ENCODE measurements at places on chromosomes 16 and 17.

GRCh38 chr17:18238299-18238698, 12.9 kb downstream of the LLGL1 start:
- no peak for DNase-seq
- no peaks in the 10 kb centered on the region for H3K36me3 ChIP-seq
- no peak overlapping the region for H3K4me3 ChIP-seq
- no peaks in the 10 kb centered on the region for H3K4me1 ChIP-seq
- no peak overlapping the region for H3K27ac ChIP-seq

DNA sequence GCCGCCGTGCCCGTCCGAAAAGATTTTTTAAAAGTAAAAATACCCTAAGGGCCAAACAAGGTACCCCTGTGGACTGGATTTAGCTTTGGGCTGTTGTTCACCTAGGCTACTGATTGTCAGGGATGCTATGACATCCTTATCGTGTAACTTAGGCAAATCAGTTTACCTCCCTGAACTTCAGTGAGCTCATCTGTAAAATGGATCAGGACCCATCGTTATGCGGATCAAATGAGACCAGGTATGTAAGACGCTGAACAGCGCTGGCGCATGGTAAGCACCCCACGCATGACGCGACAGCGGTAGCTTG, 658 bp upstream of the ZNF771 start:
- peaks cover 26% of the 10 kb centered on the region for H3K4me1 ChIP-seq
- no peaks in the 10 kb centered on the region for H3K27me3 ChIP-seq
- H3K36me3 ChIP-seq: 0 out of 2 replicates have a peak, but pooled peaks cover 2% of the 10 kb centered on the region
- no peak for DNase-seq

DNA sequence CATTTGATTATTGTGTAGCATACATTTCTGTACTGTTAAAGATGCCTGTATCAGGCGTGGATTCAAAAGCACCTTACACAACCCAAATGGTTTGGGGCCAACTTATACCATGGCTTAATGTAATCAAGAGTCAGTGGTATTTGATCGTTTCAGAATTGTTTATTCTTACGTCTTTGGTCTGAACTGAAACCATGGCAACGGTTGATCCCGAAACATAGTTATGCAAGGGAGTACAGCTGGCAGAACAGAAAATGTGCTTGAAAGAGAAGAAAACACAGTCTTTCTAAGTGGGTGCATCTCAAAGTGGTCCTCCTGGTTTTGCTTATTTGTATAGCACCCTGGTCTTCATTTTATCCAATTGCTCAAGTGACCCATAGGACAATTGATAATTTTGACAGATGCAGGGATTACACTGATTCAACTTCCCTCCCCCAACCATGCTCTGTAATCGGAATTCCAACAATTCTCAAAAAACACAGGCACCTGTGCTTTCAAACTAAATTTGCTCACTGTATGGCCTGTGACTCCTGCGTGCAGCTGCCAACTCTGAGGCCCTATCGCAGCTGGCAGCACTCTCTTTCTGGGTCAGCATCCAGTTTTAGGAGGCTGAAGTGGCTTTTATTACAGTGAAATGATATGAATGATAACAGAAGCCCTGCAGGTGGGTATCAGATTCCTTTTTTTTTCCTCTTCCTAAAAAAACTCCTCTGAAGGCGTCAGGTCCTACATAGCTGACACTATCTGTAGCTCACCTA, 77.0 kb upstream of the AXIN2 start:
- H3K4me3 ChIP-seq: no peak overlapping the region
- no peak for DNase-seq
- no peak overlapping the region for H3K27ac ChIP-seq
- peaks cover 5% of the 10 kb centered on the region for H3K4me1 ChIP-seq
- no peaks in the 10 kb centered on the region for H3K36me3 ChIP-seq
- no peaks in the 10 kb centered on the region for H3K27me3 ChIP-seq

DNA sequence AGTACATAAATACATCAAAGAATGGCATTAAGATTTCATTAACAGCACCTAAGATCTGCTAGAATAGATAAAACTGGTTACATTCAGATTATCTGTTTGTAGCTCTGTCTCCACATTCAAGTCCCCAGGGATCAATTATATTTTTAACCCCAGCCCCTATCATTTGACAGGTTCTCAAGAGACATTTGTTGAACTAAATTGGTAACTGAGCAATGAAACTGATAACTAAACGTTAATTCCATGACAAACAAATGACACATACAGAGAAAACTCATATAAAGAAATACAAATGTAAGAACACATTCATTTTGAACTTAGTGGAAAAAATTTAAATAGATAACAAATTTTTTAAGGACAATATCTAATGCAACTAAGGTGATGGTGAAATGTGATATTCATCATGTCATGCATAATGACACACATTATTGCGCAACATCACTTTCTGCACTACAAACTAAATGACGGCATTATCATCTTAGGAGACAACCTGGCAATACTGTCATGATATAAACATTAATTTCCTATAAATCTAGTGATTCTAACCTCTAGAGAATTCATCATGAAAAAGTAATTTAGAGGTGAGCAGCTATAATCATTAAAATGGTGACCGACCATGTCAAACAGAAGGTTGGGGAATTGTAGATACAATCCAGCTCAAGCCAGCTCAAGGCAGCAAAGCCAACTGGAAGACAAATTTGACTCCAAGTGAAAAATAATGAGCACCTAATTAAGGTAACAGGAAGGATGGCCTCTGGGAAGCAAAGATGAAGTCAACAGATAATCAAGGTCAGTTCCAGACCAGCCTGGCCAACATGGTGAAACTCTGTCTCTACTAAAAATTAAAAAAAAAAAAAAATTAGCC, 9.5 kb downstream of the ARHGAP17 start:
- no peak overlapping the region for H3K27ac ChIP-seq
- no peak overlapping the region for H3K4me3 ChIP-seq
- H3K4me1 ChIP-seq: no peaks in the 10 kb centered on the region
- H3K27me3 ChIP-seq: no peaks in the 10 kb centered on the region

DNA sequence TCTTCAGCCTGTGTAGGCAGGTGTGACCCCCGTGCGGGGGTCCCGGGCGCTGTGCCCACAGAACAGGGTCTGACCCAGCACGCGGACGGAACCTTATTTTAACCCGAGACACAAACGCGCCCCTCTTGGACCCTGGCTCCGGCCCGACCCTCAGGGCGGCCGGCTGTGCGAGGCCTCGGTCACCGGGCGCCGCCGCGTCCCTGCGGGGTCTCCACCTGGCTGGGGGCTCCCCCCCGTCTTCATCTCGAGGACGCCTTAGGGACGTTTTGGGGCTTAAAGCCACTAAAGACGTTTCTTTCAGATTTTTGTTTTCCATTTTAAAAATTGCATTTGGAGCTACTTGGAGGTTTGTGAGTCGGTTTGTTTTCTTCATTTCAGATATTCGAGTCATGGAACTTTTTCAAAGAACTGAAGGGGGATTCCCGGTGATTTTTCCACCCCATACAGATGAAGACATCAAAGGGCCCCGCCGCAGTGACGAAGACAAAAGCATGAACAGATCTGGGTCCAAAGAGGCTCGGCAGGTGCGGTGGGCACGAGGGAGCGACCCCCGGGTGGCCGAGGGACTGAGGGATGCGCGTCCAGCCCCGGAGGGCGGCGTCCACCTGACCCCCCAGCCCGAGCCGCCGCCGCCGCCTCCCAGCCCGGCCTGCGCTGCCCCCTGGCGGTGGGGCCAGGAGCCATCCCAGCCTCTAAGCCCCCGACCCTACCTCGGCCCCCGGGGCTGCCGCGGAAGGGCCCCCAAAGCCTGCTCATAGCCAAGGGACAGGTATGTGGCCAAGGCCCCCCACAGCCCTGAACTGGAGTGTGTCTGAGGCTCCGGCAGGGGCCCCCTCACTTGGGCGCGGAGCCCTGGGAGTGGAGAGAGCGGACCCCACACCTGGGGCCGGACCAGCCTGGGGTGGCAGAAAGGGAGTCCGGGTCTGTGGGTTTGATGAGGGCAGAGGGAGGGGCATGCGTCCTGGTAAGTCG, 3.8 kb upstream of the CD7 start:
- no peak overlapping the region for H3K27ac ChIP-seq
- H3K36me3 ChIP-seq: no peaks in the 10 kb centered on the region
- H3K4me1 ChIP-seq: no peaks in the 10 kb centered on the region
- H3K4me3 ChIP-seq: no peak overlapping the region
- DNase-seq: no peak

DNA sequence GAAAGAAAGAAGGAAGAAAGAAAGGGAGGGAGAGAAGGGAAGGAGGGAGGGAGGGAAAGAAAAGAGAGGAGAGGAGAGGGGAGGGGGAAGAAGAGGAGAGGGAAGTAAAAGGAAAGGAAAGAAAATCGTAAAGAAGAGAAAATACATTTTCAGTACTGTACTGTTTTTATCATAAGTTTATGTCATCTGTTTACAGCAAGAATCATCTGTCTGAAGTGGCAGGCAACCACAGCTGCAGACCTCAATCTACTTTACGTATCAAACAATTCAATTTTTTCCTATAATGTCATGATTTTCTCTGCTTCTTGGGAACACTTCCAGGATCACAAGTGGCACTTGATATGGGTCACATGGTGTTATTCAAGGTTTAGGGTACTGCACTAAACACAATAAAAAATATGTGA, 58.3 kb downstream of the USP32 start:
- H3K27ac ChIP-seq: no peak overlapping the region
- no peaks in the 10 kb centered on the region for H3K27me3 ChIP-seq
- no peaks in the 10 kb centered on the region for H3K36me3 ChIP-seq
- no peak for DNase-seq

DNA sequence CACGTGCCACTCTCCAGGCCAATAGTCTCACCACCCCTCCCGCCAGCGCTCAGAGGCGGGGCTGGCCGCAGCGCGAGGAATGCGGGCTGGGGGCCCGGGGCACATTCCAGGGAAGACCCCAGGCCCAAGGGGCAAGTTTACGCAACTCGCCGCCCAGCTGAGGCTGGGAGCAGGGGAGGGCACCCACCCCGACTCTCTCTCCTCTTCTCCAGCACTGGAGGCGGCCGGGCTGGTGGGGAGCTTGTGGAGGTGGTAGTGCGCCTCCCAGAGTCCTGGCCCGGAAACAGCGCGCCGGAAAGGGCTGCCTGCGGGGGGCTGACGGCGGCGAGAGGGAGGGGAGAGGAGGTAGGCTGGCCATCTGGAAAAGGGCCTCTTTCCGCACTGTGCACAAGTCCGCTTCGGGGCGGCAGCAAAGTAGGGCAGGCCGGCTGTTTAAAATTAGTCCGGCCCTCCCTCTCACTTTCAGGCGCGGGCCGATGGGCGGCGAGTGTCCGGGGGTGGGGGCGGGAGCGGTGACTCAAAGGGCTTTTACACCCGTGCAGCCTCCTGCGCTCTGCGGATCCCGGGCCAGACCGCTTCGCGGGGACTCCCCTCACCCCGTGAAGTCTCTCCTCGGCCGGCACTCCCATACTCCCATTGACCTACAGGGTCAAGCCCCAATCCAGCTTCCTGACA, 1.1 kb downstream of the FHOD1 start:
- H3K4me3 ChIP-seq: peak overlapping the region; percentile 92
- peak overlapping the region; percentile 92 for H3K27ac ChIP-seq
- no peaks in the 10 kb centered on the region for H3K36me3 ChIP-seq
- peaks cover 76% of the 10 kb centered on the region for H3K4me1 ChIP-seq

GRCh38 chr16:4241928-4242283, at the start of gene SRL:
SRL (minus strand) TSS chr16:4242080; CDS start chr16:4242067, 13 bp downstream.
- no peaks in the 10 kb centered on the region for H3K4me1 ChIP-seq
- no peak within 1 kb of the TSS for H3K27ac ChIP-seq
- no peak within 1 kb of the TSS for H3K4me3 ChIP-seq
- no peaks in the 10 kb centered on the region for H3K36me3 ChIP-seq
- no peaks in the 10 kb centered on the region for H3K27me3 ChIP-seq

DNA sequence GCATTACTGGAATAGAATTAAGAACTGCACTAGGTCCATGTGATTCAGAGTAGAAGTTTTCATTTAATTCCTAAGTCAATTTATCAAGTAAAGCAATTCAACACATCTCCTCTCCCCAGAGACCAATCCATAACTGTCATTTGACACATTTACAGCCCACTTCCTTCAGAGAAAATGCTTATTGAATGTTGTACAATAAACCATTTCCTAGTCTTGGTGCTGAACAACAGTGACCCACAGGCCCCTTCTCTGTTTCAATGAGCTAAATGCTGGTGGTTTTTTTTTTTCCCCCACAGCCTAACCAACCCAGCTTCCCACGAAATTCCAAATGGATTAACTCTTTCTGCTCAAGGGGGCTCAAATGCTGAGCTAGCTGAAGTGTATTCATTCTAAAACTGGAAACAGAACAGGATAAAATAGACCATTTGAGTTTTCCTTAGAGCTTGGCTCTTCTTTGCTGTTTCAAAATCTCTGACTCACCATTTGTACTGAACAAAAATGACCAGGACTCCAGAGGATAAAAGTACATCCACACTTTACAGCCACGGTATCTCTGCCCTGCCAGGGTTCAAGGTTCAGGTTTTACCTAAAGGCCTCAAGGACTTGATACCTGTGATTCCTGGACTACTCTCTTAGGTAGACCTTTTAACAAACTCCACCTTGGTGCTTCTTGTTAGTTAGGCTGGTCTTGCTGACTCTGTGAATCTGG, 62.3 kb downstream of the TMEM100 start:
- peaks cover 94% of the 10 kb centered on the region for H3K27me3 ChIP-seq
- H3K36me3 ChIP-seq: no peaks in the 10 kb centered on the region
- H3K4me1 ChIP-seq: no peaks in the 10 kb centered on the region
- no peak overlapping the region for H3K27ac ChIP-seq

DNA sequence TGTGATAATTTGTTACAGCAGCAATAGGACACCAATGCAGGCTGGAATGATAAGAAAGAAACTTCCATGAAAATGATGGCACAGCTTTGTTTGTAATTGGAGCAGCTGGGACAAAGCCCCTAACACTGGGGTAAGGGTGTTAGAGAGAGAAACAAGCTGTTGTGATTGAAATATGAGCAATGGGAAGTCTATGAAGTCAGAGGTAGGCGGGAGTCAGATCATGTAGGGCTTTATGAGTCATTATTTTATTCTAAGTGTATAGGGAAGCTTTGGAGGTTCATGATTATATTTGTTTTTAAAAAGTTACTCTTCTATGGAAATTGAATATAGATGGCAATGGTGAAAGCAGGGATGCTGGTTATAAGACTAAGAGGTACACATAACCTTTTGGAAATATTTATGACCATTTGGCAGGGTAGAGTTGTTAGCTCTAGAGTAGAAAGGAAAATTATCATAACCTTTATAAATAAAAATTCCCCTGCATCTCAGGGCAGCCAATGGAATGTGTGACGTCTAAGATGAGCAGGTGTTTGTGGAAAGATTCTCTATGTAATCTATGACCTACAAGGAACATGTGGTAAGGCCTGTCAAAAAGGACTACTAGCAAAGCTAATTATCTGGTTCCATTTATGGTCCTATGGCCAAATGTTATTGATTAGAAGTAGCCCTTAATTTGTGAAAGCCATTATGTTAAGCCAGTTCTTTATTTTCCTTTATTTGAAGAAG, 85.6 kb downstream of the KCNJ2 start:
- H3K4me3 ChIP-seq: no peak overlapping the region
- no peaks in the 10 kb centered on the region for H3K27me3 ChIP-seq
- no peak overlapping the region for H3K27ac ChIP-seq
- no peaks in the 10 kb centered on the region for H3K36me3 ChIP-seq

GRCh38 chr16:168424-168823, 2.6 kb downstream of the HBM start:
- H3K27me3 ChIP-seq: no peaks in the 10 kb centered on the region
- H3K36me3 ChIP-seq: no peaks in the 10 kb centered on the region
- H3K4me3 ChIP-seq: no peak overlapping the region
- DNase-seq: no peak
- no peak overlapping the region for H3K27ac ChIP-seq
- no peaks in the 10 kb centered on the region for H3K4me1 ChIP-seq

GRCh38 chr16:77171745-77172635, 19.0 kb upstream of the MON1B start:
- H3K4me3 ChIP-seq: no peak overlapping the region
- H3K36me3 ChIP-seq: no peaks in the 10 kb centered on the region
- peaks cover 11% of the 10 kb centered on the region for H3K27me3 ChIP-seq
- peak; percentile 49 for DNase-seq
- no peak overlapping the region for H3K27ac ChIP-seq
- no peaks in the 10 kb centered on the region for H3K4me1 ChIP-seq
